Stimulated activated CD8-positive, alpha-beta memory T cell treated with anti-CD3 and anti-CD28 coated beads, Interleukin-4, amount 100 ng/mL, for 4 hours (primary cell): ENCODE measurements at places on chromosomes 1 and 21.

- DNase-seq, result no peak
Measured at GRCh38 chr1:25106352-25106751, 126.0 kb downstream of the SYF2 start.

DNA sequence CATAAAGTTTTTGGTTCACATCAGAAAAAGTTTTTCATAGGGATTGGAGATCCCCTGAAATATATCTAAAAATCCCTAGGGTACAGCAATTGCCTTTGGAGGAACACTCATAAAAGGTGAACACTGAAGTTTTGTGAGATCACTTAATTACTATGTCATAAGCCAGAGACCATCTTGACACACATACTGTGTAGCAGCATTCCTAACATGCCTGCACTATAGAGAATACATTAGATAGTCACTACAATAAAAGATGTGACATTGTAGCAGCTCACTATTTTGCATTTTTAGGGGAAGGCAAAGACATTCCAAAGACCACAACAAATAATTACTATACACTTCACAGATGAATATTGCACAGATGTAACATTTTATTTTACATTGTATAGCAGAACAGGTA lies 779.9 kb downstream of the KCNT2 start:
- no peak for DNase-seq

GRCh38 chr1:213988507-213989001 lies 781 bp downstream of the PROX1 start:
- DNase-seq, result no peak

DNA sequence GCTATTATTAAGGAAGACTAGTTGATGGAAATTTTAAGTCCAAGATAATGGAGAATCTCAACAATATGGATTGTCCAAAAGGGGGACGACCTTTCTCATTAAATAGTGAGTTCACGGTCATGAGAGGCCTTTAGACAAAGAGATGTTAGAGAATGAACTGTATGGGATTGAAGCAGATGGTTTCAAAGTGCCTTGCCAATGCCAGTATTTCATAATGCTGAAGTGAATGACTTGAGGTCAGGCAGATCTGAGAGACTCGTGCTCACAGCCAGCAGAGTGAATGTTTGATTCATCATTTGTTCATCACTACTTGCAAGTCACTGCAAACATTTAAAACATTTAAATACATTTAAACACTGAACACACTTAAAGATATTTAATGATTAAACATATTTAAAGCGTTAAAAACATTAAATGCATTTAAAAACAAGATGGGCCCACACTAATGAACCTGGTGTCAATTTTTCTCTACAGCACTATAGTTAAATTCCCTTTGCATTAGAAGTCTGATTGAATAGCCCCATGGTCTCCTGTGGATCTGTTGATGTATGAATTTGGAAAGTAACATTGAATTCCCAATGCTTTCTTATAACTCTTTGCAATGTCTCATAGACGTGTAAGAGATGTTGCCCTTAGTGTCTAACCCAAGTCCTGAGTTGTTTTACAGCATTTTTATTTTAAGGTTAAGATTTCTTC lies 80.7 kb downstream of the TGFB2 start:
- DNase-seq, result no peak

- no peak for DNase-seq
Measured at GRCh38 chr1:55060133-55060999, 21.0 kb downstream of the PCSK9 start.

DNA sequence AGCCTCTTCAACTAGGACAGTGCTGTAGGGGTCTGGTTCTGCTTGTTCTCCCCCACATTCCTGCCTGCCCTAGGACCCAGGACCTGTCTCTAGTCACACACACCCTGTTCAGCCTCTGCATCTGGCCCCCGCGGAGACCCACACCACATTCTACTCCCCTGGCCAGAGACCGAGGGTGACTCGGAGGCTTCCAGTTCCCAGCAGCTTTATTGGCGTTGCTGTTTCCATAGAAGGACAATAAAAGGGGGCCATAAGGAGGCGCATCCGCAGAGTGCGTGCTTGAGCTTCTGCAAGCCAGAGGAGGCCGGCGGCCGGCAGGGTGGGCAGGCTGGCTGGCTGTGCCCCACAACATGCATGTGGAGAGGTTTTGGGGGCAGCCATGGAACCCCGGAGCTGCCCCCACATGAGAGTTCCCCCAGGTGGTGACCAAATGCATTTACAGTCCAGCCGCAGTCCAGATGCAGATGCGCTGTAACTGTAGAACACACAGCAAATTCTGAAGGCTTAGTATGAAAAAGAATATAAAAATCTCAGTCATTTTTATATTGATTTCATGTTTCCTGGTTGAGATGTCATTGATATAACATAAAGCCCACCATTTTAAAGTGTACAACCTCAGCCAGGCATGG lies 52.4 kb downstream of the PDE9A start:
- DNase-seq, result no peak
